ENCODE measurements at places on chromosomes 5 and 9. TPM values are rescaled to one million over a fixed set of nuclear protein-coding genes. Genes with fewer than 3 reads are reported as not detected.
A peak's percentile ranks its signal among the peaks of the same experiment; 100 is the strongest.

TPM2 gene
- 13.1 TPM for total RNA-seq

DNA sequence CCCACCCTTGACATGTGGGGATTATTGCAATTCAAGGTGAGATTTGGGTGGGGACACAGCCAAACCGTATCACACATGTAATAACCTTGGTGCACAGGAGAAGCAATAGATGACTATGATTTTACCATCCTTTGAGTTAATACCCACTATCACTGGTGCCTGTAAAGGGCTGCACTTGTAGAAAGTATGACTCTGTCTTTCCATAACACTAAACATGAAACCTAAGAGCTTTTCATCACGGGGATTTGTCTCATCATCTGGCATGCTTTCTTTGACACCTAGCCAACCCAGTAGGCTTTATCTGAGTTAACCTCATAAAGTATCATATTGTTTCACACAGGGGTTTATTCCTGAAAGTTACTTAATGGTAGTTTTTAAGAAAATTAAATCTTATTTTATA, 188.9 kb upstream of the TNC start:
- DNase-seq = no peak

SNCAIP gene
- not detected for total RNA-seq

- no peak for DNase-seq
Measured at GRCh38 chr5:57937025-57937424, 454.4 kb upstream of the ACTBL2 start.

GRCh38 chr5:132103332-132103951, 29.9 kb downstream of the CSF2 start:
- DNase-seq = peak; percentile 85

All from activated CD4-positive, alpha-beta T cell treated with anti-CD3 and anti-CD28 coated beads, Interleukin-2, amount 10 ng/mL, durations not matched to agents 7 days and 5 days (primary cell).